ENCODE measurements at places on chromosomes 7 and 10.
A peak's percentile ranks its signal among the peaks of the same experiment; 100 is the strongest.

DNA sequence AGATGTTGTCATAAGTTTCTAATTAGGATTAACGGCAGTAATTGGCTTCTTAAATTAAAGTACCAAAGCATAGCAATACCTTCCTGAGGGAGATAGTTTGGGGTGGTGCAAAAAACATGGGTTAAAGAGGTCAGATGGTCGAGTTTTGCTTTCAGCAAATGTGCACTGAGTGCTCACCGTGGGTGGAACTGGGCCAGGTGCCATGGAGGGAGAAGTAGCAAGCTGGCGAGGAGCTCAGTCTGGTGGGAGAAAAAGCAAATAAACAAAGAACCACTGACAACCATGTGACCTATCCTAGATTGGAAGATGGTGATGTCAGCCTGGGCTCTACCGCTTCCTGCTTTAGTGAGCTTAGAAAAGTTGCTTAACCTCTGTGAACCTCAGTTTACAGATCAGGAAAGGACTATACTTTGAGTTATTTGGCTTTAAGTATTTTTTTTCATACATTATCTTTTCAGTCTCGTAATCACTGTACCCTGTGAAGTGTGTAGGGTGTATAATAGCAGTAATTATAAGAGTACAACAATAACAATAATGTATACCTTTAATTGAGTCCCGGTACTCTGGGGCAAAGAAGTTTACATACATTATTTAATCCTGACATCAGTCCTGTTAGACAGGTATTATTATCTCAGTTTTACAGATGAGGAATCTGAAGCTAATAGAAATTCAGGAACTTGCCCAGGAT, 69.0 kb upstream of the PDCD4 start:
- no peak for DNase-seq

DNA sequence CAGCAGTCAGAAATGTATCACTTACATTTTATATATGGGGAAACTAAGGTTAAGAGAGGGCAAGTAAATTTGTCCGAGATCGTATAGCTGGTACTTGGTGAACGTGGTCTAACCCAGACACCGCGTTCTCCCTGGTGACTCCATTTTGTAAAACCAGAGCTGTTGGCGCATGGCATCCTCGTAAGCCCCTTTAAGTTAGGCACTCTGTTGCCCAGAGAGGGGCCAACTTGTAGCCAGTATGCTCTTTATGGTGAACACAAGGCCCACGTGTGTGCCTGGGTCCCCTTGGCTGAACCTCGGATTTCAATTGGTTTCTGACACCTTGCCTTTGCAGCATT, 39.7 kb upstream of the ZNF518A start:
- no peak for DNase-seq

GRCh38 chr10:86344714-86345161, 21.9 kb downstream of the GRID1 start:
- no peak for DNase-seq

DNA sequence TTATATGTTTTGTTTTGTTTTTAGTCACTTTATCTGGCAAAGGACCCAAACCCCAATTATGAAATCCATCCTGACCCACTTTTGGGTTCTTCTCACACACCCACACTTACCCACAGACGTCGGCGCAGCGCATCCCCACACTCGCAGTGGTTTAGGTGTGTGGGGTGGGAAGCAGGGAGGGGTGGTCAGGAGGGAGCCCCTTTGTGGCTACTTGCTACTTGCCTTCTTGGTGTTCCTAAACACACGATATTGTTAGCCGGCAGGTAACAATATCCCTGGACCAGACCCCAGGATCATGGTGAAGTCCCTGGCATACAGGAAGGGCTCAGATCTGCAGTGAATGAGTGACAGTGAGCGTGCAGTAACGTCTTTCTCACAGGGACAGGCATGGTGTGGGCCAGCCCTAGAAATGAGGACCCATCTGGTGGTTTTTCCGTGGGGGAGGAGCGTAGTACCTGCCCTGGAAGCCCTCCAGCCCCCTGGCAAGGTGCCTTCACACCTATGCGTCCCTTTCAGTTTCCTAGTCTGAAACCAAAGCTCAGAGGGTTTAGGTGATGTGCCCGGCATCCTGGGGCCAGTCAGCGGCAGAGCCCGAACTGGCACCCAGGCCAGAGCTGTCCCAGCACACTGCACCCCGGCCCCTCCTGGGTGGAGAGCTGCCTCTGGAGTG, 4.4 kb downstream of the SPOCK2 start:
- no peak for DNase-seq

DNA sequence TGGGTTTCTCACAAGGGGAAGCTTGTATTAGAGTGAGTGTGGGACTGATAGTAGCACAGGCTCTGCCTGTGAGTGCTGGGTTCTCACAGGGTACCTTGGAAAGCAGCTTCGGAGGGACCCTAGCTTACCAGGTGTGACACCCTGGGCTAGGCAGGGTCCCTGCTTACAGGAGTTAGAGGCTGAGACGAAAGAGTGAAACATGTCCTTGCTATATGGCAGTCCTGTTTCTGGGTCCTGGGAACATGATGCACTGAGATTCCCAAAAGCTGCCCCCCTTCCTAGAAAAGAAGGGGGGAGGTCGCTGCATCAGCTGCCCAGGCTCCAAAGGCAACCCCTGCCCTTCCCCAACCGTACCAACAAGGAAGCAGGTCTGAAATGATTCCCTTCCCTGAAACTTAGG, 6.3 kb upstream of the ARHGAP22 start:
- no peak for DNase-seq

GRCh38 chr7:8699875-8700624, 266.6 kb downstream of the NXPH1 start:
- DNase-seq: no peak

DNA sequence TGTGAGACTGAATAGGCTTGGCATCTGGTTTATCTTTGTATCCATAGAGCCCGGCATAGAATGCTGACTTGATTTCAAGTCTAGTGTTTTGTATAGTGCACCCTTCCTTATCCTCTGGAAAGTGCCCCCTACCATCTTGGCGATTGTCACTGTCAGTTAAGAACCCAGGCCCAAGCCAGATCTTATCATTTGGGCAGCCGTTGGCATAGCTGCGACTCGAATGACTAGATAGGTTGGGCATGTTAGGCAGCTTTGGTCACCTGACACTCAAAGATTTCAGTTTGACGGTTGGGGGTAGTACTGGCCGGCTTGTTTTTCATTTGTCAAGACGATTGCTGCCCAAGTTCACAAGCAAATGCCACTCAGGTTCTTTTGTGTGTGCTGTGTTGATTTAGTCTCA, 6.6 kb downstream of the NIPSNAP2 start:
- DNase-seq: no peak

DNA sequence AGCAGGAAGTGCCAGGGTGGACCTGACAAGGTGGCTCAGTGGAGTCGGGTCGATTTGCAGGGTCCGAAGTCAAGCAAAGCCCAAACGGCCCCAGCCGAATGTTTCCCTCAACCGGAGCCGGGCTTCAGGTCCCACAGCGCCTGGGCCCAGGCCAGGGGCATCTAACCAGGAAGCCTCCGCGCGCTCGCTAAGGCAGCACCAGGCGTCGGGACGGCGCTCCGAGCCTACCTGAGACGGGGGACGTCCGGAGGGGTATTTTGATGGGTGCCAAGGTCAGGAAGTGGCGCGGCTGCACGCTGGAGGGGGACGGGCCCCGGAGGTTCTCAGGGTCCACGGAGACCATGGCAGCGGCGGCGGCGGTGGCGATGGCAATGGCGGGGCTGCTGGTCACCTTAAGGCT, 51.5 kb downstream of the TCERG1L start:
- DNase-seq: no peak

- no peak for DNase-seq
Observed at GRCh38 chr10:59561477-59562121, 148.1 kb downstream of the SLC16A9 start.

GRCh38 chr10:15200626-15201025, 32.1 kb upstream of the NMT2 start:
- DNase-seq: no peak

- DNase-seq: no peak
Observed at GRCh38 chr7:130154501-130155317, 50.5 kb downstream of the TMEM209 start.

DNA sequence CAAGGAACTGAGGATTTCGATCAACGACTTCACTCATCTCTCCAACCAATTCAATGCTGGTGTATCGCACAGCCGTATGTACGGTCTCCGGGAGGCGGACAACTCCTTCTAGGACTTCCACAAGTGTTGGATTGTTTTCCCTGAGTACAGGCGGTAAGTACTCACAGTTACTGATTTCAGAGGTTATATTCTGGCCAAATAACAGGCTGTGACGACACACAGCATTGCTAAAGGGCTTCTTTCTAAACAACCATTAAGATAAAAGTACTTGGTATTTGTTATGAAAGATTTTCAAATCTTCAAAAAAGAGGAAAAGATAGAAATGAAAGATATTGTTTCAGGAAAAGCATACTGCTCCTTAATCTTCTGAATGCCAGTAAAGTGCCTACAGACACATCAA, 52.2 kb downstream of the IRF5 start:
- DNase-seq: no peak

DNA sequence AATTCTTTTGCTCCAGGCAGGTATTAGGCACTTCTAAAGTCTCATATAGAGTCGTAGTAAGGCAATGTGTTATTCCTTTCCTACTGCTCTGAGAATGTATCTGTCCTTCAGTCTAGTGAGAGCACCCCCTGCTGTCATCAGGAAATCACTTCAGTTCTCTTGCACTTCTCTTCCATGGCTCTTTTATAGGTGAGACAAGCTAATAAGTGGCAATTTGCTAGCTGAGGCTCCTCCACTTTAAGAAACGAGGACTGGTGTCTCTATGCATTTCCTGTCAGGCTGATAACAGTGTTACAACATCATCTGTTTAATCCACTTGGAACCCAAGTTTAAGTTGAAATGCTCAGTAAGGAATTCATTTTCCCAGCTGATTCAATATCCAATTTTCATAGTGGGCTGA, 350.6 kb downstream of the TFEC start:
- DNase-seq: no peak

GRCh38 chr7:35529713-35530112, 165.2 kb downstream of the HERPUD2 start:
- no peak for DNase-seq

GRCh38 chr7:4702961-4703512, 20.9 kb downstream of the FOXK1 start:
- no peak for DNase-seq

- DNase-seq: no peak
Observed at GRCh38 chr7:50356212-50356944, 51.9 kb downstream of the IKZF1 start.

DNA sequence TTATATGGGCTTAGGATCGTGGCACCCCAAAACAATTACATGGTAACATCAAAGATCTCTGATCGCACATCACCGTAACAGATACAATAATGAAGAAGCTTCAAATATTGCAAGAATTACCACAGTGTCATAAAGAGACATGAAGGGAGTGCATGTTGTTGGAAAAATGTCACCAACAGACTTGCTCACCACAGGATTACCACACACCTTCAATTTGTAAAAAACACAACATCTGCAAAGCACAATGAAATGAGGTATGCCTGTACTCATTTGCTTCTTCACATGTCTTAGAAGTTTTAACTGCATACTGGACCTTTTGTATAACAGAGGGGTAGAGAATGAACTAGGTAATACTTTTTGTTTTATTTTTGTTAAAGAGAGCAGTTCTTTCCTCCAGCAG, 96.6 kb downstream of the TPST1 start:
- DNase-seq: no peak

GRCh38 chr7:24898691-24899090, 81.3 kb downstream of the OSBPL3 start:
- no peak for DNase-seq

DNA sequence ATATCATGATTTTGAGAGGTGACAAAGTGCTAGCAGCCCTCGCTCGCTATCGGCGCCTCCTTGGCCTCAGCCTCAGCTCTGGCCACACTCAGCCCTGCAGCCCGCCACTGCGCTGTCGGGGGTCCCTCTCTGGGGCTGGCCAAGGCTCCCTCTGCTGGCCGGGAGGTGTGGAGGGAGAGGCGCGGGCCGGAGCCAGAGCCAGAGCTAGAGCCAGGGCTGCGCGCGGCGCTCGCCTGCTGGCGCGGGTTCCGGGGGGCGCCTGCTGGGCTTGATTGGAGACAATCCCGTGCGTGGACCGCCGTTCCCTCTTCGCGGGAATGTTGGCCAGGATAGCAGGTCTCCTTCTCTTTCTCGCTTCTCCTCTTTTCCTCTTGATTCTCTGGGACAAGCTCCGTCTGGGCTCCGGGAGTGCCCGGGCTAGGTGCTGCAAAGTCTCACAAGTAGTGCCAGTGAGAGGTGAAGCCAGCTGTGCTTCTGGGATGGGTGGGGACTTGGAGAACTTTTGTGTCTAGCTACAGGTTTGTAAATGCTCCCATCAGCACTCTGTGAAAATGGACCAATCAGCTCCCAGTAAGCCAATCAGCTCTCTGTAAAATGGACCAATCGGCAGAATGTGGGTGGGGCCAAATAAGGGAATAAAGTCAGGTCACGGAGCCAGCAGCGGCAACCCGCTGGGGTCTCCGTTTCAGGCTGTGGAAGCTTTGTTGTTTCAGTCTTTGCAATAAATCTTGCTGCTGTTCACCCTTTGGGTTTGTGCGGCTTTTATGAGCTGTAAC, 43.4 kb upstream of the ELMO1 start:
- peak; percentile 51 for DNase-seq

DNA sequence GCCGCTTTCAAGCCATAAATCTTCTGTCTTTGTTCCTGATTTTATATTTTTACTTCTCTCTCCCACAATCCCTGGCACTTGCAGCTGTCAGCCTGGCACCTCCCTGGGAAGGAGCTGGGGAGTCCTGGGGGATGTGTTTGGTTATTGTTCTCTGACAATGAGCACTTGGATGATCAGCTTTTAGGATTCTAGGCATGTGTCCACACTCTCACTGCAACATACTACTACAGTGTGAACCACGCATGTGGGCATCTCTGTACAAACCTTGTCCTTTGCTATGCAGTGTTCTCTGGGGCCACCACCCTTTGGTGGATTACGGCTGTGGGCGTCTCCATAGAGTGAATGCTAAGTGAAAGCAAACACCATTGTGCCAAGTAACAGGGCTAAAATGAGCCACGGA, 168.4 kb upstream of the KMT2E start:
- DNase-seq: no peak

- no peak for DNase-seq
Observed at GRCh38 chr10:25117757-25118156, 57.0 kb upstream of the GPR158 start.

GRCh38 chr7:110283056-110283455, 807.9 kb upstream of the LRRN3 start:
- DNase-seq: no peak

GRCh38 chr10:97065686-97066660, 119.8 kb downstream of the SLIT1 start:
- DNase-seq: no peak

GRCh38 chr7:85600395-85600794, 413.5 kb upstream of the SEMA3D start:
- DNase-seq: no peak

All from progenitor cell of endocrine pancreas (in vitro differentiated cells).